NCI-H2171 (cell line): ENCODE measurements at places on chromosomes 7 and 10.

GRCh38 chr10:112666094-112666493, 219.1 kb downstream of the VTI1A start:
- no peak for DNase-seq

GRCh38 chr7:133293384-133294160, 40.7 kb downstream of the EXOC4 start:
- no peak for DNase-seq

- DNase-seq = no peak
Measured at GRCh38 chr7:149199234-149199995, 4.1 kb downstream of the ZNF282 start.

DNA sequence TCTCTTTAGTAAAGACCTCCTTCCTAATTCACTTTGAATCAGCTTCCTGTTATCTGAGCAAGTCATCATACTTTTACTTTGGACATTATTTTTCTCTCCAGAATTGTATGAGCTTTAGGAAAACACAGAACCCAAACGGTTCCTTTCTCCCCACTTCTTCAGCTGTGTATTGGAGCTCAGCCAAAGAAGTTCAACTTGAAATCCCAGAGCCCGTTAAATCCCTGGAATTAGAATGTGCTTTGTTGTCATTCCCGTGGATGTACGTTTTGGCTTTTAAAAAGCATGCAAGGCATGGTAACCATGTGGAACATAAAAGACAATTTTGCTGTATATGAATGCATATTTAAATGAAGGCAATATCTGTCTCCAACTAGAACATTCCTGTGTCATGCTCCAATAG, 46.6 kb downstream of the AGMO start:
- no peak for DNase-seq

- no peak for DNase-seq
Measured at GRCh38 chr10:15254808-15255648, 86.5 kb upstream of the NMT2 start.

DNA sequence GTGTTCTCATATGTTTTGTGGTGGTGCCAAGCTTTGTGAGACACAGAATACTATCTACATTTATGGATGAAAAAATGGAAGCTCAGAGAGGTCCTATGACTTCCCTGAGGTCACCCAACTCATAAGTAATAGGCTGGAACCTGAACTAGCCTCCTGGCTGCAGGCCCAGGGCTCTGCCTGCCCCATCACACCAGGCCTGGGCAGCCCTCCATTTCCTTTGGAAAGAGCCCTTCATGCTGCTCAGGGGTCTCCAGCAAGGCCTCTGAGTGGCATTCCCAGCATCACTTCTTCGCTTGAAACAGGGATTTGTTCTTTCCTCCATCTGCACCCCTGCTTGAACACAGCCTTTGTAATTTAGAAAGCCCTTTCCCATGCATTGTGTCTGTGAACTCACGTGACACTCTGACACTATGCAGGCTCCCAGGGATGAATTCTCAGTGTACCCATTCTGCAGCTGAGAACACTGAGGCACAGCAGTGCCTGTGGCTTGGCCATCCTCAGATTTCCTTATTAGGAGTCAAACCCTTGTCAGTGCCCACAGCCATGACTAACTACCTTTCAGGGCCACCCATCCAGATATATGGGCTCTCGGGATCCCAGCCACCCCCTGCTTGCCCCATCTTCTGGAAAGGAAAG, 127.8 kb upstream of the PPIF start:
- DNase-seq = no peak

- DNase-seq = no peak
Measured at GRCh38 chr7:107332488-107333269, 137.2 kb upstream of the GPR22 start.

DNA sequence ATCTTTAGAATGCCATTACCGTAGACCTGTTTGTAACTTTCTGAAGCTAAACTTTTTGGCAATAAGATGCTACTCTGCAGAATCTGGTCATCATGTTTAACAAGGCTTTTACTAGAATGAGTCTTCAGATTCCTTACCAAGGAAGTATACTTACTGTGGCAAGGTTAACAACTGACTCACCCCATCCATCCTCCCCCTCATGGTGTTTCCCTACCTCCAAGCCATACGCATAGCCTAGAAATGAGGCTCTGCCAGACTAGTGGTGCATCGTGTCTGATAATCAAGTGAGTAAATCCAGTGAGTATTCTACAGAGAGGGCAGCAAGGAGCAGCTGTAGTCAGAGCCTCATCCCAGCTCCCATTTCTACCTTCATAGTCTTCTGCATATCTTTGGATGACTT, 223.6 kb downstream of the IPMK start:
- DNase-seq = no peak

GRCh38 chr10:78706256-78706655, 362.5 kb upstream of the ZMIZ1 start:
- DNase-seq = no peak

- DNase-seq = no peak
Measured at GRCh38 chr10:1535301-1535965, 201.9 kb downstream of the ADARB2 start.

GRCh38 chr10:69963178-69963834, 89.3 kb upstream of the MACROH2A2 start:
- no peak for DNase-seq

- no peak for DNase-seq
Measured at GRCh38 chr10:87038286-87038717, 18.2 kb downstream of the FAM25A start.

- DNase-seq = no peak
Measured at GRCh38 chr7:91504919-91505318, 240.7 kb downstream of the FZD1 start.

DNA sequence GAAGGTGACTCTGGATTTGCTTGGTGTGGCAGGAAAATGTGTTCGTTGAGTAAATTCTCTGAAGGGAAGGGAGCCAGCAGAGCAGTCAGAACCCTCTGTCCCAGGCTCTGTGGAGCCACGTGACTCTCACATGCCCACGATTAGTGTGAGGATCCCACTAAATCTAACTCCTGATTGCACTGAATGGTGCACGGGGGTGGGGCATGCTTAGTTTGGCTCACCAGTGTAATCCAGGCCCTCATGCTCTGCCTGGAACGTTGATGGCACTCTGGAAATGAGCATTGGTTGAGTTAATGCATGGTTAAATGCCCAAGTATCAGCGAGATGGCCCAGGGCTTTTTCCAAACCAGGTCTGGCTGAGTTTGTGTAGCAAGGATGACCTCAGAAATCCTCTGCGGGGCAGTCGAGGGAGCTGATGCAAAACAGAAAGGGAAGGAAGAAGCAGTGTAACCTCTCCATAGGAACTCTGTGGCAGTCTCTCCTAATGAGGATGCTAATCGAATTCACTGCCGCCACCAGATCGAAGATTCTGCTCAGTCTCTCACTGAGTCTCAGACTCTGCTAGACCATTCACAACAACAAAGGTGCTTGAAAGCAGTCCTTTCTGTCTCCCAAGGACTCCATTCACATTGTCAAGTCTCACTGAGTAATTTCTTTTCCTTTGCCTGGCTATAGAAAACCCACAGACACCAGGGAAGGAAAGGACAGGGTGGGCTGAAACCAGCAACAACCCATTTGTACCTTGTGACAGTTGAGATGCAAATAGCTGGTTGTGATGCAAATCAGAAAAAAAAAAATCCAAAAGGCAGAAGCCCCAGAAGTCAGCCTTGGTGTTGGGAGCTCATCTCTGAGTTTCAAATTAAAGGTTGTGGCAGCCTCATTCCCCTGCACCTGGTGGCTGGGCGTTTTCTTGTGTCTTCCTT, 98.1 kb downstream of the C10orf105 start:
- DNase-seq = no peak

DNA sequence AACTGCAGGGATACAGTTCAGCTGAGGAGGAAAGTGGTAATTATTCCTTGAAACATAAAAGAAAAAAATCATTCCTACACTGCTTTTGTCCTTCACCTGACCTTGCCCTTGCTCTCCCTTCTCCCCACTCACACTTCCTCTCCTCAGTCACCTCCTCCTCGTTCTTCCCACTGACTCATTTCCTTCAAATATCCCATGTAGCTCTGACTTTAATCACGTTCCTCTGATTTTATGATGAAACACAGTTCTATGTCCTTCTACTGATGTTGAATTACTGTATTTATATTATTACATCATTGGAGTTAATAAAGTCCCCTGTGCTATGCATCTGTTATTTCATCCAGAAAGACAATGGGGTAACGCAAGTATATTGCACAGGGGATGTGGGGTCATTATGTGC, 575.6 kb downstream of the POM121L12 start:
- DNase-seq = no peak

DNA sequence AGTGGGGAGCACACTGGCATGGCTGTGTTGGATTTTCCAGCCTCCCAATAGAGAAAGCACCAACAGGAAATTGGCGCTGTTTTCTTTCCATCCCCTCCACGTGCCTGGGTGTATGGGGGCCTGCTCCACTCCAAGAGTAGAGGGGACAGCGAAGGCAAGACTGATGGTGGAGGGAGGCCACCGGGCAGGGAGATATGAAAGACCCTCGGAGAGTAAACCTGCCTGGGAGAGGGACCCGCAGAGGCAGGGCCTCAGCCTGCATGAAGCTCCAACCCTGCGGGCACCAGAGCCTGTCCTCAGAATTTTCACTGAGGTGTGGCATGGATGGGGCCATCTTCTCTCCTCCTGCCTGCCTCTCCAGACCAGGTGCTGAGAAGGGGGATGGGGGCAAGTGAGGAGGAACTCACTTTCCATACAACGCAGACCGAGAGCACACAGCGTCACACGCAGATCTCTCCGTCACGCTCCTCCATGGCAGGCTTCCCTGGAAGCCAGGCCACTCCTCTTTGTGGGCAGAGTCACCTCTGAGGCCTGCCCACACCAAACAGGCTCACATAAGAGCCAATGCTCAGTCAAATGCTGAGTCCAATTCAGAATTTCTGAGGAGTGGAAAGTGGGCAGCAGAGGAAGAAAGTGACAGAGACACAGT, 18.8 kb downstream of the ANXA11 start:
- no peak for DNase-seq

DNA sequence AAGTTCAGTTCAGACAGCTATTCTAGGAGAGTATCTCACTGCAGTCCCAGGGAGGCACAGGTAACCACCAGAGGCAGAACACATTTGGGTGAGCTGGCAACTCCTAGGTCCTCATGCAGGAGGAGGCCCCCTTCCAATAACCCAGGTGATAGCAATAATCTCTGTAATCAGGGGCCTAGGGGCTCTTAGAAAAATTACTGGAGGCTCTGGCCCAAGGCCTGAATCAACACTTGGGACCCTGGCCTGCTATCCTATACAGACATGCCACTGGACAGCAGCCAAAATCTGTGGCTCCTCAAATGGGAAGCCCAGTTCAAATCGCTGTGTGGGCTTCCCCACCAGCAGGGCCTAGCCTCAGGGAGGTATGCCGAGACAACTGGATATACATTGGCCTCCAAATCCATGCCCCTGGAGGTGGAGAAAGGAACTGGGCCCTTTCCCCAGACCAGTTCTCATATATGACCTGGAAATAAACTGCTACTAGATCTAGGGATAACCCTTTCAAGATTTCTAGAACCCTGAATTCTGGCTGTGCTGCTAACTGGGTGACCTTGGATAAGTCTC, 1.6 kb downstream of the AVPI1 start:
- DNase-seq = no peak

GRCh38 chr7:15228831-15229230, 326.3 kb upstream of the DGKB start:
- DNase-seq = peak; percentile 58

GRCh38 chr7:57867884-57868701, 418.1 kb downstream of the ZNF716 start:
- no peak for DNase-seq

- no peak for DNase-seq
Measured at GRCh38 chr10:13617116-13617515, 30.4 kb downstream of the PRPF18 start.

GRCh38 chr10:21742740-21743412, 208.8 kb downstream of the MLLT10 start:
- DNase-seq = no peak

- no peak for DNase-seq
Measured at GRCh38 chr7:30563326-30563942, 31.2 kb upstream of the GARS1 start.

- DNase-seq = no peak
Measured at GRCh38 chr7:25770670-25771069, 381.3 kb upstream of the NFE2L3 start.

- DNase-seq = no peak
Measured at GRCh38 chr10:17735166-17735941, 16.6 kb upstream of the TMEM236 start.

GRCh38 chr10:121323443-121323842, 274.8 kb downstream of the FGFR2 start:
- no peak for DNase-seq

DNA sequence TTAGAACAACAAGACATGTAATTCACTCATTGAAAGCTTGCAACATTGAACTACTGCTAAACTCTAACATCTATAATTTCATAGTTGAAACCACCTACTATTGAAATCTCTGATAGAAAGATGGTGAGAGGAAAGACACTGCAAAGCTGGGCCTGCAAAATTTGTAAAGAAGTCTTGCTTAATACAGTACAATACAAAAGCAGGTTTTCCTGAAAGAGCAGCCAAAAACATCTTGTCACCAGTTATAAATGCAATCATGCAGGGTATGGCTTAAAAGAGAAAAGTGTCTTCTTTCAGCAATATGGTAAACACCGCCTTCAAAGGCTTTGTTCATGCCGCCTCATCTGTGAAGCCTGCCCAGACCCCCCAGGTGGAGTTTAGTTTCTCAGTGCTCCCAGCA, 109.2 kb downstream of the ANK3 start:
- no peak for DNase-seq

- no peak for DNase-seq
Measured at GRCh38 chr10:115129752-115130151, 36.6 kb downstream of the ATRNL1 start.

GRCh38 chr7:151003572-151003971, 12.8 kb downstream of the NOS3 start:
- no peak for DNase-seq

- DNase-seq = no peak
Measured at GRCh38 chr7:12534046-12534445, 36.5 kb upstream of the SCIN start.

DNA sequence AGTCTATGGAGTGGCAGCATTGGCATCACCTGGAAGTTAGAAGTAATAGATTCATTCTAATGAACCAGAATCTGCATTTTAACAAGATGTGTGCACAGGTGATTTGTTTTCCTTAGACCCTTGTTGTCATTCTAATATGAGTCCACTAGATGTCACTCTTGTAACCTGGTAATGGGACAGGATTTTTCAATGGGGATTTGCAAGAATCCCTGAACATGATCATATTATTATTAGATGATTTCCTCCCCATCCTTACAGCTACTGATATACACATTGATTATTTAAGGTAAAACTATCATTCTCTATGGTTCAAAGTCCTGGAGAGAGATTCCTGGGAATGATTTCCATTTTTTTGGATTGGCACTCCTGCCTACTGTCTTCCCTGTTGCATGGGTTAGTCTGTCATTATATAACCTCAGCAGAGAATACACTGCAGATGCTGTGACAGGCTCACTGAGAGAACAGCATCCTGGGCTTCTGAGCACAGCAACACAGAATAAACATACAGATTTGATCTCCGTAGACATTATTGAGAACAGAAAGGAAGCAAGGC, 194.9 kb downstream of the SUGCT start:
- peak; percentile 20 for DNase-seq

GRCh38 chr7:119026391-119026790, 801.9 kb downstream of the ANKRD7 start:
- DNase-seq = peak; percentile 26

GRCh38 chr10:14904316-14904732, 25.7 kb downstream of the SUV39H2 start:
- peak; percentile 3 for DNase-seq

- DNase-seq = no peak
Measured at GRCh38 chr7:1558181-1558811, 2.3 kb upstream of the TMEM184A start.
